NCI-H2081 treated with DMSO at 0.1 percent for 48 hours (cell line): ENCODE measurements at places on chromosomes 2 and 18.
A peak's percentile ranks its signal among the peaks of the same experiment; 100 is the strongest.

DNA sequence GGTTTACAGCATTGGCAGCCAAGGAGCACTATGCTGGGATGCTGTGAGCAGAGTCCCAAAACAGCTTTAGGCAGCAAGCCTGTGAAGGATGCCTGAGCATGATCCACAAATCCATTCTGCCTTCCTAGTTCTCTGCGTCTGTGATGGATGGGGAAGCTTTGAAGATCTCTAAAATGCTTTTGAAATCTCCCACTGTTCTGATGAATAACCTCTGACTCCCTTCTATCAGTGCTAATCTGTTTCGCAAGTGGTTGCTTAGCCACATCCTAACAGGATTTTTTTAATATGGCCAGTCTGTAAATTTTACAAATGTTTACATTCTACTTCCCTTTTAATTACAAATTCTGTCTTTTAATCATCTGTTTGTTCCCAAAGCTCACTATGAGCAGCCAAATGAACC is 319.2 kb downstream of the GULP1 start:
- DNase-seq, result no peak

DNA sequence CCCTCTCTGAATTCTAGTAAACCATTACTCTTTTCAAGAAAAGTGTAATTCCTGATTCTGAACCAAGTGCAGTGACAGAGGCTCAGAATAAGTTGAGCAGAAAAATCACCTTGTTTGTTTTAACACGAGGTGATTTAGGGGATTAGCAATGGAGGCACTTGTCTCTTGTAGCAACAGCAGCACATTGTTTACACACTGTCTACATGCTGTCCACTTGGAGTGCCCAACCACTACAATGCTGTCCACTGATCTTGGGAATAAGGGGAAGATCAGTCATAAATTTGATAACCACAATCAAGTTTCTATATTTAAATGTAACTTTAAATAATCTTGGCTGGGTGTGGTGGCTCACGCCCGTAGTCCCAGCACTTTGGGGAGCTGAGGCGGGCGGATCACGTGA is 13.9 kb upstream of the RMND5A start:
- no peak for DNase-seq

- DNase-seq, result no peak
Observed at GRCh38 chr2:100126201-100126600, 16.2 kb downstream of the AFF3 start.

DNA sequence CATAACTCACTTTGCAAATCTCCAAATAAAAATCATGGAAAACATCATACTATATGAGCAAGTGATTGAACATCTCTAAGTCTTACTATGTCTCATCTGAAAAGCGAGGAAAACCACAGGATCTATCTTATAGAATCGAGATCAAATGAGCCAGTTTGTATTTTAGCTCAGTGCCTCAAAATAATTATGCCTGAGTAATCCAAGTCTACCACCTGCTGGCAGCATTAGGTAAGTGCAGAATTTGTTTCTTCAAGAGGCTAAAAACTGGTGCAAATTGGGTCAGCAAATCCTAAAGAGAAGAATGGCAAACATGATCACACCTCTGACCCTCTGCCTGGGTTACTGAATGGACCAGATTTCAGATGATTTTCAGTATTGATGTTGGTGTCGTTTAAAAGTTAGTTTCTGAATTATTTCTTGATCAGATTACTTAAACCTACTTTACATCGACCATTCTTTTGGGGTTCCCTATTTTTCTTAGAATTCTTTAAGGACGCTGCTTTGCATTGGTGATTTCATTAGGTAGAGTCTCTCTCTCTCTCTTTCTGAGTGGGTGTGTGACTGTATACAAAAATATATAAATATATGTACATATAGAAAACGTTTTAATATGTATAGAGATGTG is 12.7 kb upstream of the FHOD3 start:
- peak; percentile 42 for DNase-seq

DNA sequence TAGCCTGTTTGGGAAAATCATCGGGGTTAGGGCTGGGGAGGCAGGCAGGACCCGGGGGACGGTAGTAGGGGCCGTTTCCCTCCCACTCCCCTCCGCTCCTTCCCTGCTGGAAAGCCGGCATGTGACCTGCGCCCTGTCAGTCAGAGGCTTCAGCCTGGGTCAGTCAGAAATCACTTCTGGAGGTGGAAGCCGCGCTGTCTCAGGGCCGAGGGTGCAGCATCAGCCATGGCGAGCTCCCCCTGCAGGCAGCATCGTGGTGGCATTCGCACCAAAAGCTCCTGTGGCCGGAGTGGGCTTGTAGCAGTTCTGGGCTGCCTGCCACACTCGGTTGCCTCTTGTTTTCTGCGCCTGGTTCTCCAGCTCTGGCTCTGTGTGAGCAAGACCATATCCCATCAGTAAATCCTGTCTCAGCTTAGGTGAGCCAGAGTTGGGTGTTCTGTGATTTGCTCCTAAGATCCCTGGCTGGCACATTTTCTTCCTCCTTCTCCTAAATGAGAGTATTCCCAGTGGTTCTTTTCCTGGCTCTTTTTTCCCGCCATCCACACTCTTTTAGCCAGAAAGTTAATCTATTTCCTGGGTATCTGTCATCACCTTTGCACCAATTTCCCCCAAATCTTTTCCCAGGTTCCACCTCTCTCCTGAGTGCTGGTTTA is 123.9 kb upstream of the CD302 start:
- no peak for DNase-seq

DNA sequence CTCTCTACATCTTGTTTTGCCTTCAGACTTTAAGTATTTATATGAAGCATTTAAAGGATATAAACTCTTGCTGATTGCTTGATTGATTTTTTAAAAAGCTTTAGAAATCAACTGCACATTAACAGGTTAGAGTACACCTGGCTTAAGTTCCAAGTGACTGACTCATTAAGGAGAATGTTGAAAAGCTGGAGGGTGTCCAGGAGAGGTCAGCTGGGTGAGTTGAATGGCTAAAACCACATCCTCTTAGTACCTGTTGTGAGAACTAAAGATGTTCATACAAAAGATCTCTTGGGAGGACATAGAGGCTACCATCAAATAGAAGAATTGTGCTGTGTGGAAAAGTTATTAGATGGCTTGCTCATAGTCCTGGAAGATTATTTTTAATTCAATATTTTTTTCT is 206.8 kb downstream of the TXNL1 start:
- DNase-seq, result no peak

DNA sequence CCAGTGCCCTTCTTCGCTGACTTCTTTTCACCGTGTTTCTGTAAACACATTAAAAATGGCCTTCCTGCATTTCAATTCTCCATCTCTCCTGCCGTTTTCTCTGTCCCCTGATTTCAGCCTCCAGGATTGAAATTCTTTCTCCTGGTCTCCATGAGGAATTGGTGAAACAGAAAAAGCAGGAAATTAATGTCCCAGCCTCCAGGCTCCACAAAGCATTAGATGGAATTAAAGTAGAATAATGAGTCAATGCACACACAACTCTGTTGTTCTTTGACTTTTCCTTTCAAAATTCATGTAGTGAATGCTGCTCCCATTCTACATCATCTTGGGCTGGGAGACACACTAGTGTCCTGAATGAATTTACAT is 209.5 kb downstream of the KLHL29 start:
- DNase-seq, result no peak

DNA sequence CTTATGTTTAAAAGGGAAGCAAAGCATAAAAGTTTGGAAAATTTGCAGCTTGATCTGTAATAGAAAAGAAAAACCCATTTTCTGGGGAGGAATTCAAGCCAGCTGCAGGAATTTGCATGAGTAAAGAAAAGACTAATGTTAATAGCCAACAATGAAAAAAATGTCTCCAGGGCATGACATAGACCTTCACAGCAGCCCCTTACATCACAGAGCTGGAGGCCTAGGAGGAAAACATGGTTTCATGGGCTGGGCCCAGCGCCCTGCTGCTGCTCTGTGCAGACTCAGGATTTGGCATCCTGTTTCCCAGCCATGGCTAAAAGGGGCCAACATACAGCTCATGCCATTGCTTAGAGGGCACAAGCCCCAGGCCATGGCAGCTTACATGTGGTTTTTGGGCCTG is 411.6 kb upstream of the MC4R start:
- no peak for DNase-seq

- no peak for DNase-seq
Observed at GRCh38 chr2:199581935-199582360, 124.2 kb upstream of the SATB2 start.

DNA sequence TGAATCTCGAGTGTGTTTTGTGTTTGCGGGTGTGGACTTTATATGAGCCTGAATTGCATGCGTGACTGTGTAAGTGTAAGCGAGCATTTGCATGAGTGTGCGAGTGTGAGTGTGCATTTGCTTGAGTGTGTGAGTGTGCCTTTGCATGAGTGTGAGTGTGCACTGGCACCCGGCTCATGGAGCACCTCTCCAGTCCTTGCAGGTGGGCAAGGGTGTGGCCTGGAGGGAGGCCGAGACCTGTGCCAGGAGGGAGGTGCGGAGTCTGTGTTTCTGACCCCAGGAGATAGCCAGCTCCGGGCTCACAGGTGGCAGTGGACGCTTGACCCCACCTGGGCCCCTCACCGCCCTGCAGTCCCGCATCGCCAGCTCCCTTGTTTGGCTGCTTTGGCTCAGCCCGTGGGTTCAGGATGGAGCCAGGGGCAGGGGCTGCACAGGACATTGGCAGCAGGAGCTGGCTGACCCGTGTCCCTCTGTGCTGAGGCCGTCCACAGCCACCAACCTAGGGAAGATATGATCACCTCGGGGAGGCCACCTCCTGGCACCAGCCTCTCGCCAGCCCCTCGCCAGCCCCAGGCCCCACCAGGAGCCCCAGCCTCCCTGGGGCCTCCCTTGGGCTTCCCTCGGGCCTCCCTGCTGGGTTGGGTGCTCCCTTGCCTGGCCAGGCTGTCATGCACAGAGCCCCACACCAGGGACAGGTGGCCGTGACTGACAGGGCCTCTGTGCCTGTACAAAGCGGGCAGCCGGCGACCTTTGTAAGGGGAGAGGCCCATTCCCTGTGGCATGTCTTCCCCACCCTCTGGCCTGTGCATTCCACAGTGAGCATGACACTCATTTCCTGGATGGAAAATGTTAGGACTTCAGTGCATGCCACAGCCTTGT is 81.6 kb downstream of the PTGR3 start:
- no peak for DNase-seq
